Endodermal cell (in vitro differentiated cells): ENCODE measurements at places on chromosomes 6 and 20.

GRCh38 chr6:158383057-158383456, 70.8 kb downstream of the TULP4 start:
- DNase-seq, result no peak

GRCh38 chr6:165760803-165761185, 97.8 kb upstream of the PDE10A start:
- DNase-seq, result no peak

DNA sequence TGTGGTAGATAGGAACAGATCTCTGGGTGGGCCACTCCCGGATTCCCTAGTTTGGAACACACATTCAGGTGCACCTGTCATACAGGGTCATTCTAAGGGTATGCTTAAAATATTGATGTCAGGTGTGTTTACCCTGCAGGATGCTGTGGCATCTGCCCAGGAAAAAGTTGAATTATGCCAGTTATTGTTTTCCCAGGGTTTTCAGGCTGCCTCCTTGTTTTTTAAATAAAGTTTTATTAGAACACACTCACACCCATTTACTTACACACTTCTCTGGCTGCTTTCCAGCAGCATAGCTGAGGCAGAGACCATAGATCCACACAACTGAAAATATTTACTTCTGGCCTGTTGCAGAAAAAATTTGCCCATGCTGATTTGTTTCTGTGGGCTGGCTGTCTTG, 76.5 kb downstream of the PHACTR3 start:
- DNase-seq, result no peak

DNA sequence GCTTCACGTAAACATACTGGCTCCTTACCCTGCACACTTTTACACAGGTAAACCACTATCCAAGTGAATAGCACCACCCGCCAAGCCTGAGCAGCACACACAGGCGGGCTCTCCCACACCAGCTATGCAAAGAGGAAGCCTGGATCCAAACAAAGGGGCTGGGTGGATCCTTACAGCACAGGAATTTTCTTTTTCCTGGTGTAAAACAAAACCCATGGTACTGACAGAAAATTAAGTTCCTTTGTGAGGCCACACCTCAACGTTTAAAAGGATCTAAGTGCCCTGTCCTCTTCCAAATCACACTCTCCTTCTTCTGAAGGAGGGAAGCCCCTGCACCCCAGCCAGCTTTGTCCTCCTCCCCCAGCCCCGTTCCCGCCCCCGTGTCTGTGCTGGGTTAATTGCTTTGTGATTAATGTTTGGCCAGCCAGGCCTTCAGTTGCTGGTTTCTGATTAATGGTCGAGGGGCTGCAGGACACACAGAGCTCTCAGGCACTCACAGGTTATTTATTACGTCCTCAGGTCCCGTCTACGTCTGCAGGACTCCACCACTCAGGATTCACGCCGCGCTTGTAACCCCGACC, 6.1 kb downstream of the DACT2 start:
- peak; percentile 73 for DNase-seq

- DNase-seq, result no peak
Measured at GRCh38 chr20:9108260-9108659, 39.4 kb downstream of the PLCB4 start.

- no peak for DNase-seq
Measured at GRCh38 chr20:31706607-31707257, 15.9 kb downstream of the BCL2L1 start.
